ENCODE measurements at places on chromosomes 2 and 18.

DNA sequence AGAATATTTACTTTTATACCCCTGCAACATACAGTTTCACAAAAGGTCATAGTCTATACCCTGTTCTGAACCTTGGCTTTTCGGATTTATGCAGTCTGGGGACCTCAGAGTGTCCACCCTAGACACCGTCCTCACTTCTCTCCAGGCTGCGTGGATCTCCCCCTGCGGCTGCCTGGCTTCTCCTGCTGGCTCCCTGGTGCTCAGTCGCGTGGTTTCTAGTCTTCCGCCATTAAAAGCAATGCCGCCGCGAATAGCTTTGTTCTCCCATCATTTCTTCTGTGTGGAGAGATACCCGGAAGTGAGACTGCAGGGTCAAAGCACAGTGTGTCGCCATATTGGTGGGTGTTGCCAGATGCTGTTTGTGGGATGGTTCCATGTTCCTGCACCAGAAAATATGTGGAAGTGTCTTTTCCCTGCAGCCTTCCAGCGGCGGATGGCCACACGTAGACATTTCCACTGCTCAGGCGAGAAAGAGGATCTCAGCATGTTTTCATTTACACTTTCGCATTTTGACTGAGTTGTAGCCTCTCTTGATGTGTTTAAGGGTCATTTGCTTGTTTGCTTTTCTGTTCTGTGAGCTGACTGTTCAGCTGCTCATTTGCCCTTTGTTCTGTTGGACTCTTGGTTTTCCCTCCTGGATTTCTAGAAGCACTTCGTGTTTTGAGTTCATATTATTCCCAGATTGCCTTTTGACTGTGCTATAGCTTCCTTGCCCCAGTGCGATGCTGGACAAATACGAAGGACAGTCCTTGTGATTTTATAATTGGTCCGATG is 22.9 kb upstream of the ASB1 start:
- ATAC-seq = no peak

DNA sequence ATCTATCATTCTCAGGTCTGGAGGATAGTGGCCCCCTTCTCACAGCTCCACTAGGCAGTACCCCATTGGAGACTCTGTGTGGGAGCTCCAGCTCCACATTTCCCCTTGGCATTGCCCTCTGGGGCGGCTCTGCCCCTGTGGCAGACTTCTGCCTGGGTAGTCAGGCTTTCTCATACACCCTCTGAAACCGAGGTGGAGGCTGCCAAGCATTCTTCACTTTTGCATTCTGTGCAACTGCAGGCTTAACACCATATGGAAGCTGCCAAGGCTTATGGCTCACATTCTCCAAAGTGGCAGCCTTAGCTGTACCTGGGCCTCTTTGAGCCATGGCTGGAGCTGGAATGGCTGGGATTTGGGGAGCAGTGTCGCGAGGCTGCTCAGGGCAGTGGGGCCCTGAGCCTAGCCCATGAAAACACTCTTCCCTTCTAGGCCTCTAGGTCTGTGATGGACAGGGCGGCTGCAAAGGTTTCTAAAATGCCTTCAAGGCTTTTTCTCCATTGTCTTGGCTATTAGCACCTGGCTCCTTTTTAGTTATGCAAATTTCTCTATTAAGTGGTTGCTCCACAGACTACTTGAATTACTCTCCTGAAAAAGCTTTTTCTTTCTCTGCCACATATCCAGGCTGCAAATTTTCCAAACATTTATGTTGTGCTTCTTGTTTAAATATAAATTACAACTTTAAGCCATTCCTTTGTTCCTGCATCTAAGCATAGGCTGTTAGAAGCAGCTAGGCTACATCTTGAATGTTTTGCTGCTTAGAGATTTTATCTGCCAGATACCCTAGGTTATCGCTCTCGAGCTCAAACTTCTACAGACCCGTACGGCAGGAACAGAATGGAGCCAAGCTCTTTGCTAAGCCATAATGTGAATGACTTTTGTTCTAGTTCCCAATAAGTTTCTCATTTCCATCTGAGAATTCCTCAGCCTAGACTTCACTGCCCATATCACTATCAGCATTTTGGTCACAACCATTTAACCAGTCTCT is 206.5 kb downstream of the CPS1 start:
- no peak for ATAC-seq

DNA sequence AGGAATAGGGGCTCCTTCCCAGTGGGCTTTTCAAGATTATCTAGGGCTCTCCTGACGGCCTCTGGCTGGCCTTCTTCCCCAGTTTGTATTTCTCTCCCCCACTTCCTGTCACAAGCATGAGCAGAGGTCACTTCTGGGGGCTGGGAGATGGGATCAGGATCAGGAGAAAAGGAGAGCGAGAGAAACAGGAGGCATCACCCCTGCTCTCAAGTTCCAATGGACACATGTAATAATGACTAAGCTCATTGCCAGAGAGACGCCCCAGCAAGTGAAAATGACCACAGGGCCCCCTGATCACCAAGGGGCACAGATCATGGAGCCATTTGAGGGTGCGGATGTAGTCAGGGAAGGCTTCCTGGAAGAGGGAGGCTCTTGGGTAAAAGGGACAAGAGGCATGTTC is 92.1 kb downstream of the SMAD7 start:
- ATAC-seq = no peak

DNA sequence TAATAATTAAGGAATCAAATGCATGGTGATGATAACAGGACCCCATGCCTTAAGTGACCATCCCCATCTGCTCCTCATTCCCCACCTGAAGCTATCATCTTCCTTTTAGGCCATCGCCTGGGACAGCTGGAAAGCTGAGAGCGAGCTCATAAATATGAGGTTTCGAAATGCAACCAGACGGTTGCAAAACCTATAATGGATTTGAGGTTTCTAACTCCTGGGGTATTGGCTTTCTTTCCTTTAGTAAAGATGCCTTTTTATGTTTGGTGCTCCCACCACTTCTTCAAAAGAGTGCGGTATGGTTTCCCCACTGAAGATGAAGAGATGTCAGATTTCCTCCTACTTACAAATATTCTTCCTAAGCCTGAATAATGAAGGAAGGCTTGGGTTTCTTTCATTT is 1589.5 kb upstream of the PIK3C3 start:
- ATAC-seq = no peak

- no peak for ATAC-seq
Measured at GRCh38 chr2:15271941-15272542, 289.1 kb downstream of the NBAS start.

DNA sequence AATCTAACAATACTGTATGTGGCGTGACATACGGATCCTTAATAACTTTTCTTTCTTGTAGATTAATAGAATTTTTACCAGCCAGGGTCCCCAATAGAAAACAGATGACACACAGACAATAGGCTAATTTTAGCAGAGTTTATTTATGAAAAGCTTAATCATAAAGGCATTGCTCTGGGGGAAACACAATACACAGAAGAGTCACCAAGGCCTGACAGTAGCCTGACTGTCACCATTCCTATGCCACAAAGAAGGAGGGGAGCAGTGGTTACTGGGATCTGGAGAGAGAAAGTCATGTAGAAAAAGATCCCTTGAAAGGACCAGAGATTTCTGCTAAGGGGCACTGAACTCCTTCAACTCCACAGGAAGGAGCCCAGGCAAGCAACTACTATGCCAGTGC is 139.5 kb downstream of the METTL4 start:
- ATAC-seq = no peak

- no peak for ATAC-seq
Measured at GRCh38 chr18:79343567-79344207, 52.0 kb upstream of the NFATC1 start.

GRCh38 chr2:217247476-217247875 is 387.6 kb upstream of the TNP1 start:
- no peak for ATAC-seq

DNA sequence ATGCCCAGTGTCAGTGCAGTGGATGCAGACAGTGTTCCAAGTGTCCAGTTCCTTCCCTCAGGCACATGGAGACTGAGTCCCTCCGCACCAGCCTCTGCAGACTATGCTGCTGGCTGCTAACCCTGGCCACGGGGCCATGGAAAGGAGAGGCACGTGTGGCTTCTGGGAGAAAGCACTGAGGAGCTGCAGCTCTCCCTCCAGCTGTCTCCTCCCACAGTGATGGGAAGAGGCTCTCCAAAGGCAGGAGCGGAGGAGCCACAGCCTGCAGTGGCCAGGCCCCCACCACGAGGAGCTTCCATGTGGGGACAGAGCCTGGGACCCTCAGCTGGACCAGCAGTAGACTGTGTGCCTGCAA is 141.1 kb downstream of the NDUFA10 start:
- no peak for ATAC-seq

DNA sequence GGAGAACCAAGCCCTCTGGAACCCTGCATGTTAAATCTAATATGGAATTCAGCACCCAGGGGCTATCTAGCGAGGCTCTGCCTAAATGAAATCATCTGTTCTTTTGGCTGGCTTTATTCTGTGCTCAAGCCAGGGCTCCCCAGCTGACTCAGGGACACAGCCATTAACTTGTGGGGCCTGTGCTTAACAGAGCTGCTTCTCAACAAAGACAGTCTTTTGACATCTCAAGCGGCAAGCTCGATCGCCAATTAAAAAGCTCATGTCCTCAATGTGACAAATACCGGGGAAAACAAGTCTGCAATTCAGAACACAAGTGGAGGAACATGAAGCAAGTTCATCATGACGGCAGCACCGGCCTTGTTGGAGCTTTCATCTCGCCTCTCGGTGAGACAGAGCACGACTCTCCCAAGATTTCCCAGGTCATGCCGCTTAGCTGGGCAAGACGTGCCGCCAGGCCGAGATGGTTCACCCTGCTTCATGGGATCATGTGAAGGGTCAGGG is 64.9 kb downstream of the KLHL29 start:
- no peak for ATAC-seq

GRCh38 chr2:83068714-83069113 is 1390.4 kb downstream of the SUCLG1 start:
- no peak for ATAC-seq

DNA sequence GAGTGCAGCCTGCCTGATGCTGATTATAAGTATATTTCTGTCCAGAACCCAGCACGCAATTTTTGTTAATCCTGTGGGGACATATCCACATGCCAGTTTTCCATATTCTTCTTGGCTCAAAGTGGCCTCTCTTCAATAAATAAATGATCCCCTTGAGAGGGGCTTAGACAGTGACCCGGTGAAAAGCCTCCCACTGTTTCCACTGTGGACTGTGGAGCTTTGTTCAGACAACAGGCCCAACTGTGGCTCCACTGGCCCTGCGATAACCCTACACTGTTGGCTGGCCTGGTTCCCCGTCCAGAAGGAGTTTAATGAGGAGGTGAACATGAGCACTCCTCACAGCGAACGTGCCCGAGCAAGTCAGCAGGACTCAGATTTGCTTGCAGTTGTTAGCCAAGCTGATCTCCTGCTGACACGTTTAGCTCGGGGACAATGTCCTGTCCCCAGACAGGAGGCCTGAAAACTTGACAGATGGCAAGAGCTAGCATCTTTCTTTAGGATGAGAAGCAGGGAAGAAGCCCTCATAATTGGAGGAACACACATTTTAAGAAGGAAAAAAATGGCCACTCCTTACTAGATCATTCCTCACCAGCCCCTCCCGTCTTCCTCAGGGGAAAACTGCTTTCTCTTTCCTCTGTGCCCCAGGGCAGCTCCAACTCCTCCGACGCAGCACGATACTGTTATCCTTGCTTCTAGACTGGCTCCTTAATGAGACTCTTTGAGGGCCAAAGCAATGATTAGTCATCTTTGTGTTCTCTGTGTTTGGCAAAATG is 20.0 kb upstream of the MTCL1 start:
- no peak for ATAC-seq

DNA sequence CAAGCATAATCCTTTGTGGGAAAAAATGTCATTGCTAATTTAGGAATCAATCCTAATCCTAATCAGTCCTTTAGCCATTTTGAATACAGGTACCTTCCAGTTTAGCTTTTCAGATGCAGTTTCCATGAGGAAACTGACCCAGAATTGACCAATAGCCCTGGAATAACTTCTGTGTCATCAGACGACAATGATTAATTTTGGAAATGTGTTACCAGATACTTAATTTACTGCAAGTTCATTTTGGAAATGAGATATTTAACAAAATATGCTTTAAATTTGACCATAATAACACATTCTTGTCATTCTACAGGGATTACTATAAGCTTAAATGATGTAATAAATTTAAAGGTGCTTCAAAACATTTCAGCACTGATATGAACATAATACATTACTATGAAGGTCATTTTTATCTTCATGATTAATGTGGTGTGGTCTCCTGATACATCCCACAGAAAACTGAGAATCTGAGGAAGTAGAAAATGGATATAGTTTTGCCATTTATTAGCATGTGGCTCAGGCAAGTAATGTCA is 129.8 kb upstream of the SH3BP4 start:
- ATAC-seq = no peak

- ATAC-seq = no peak
Measured at GRCh38 chr2:163077241-163077640, 238.7 kb upstream of the KCNH7 start.

GRCh38 chr2:11325961-11326676 is 18.3 kb downstream of the ROCK2 start:
- no peak for ATAC-seq

DNA sequence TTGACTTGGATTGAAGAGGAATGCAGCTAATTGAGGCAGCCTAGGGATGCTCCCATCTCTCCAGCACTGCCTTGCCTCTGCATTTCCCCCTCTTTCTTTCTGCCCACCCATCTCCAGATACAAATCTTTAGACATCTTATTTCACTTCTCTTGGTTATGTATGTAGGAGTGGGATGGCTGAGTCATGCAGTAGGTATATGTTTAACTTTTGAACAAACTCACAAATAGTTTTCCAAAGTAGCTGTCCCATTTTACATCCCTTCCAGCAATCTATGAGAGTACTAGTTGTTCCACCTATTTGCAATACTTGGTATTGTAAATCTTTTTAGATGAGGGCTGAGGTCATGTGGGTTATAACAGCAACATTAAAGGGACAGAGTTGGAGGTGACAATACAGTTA is 329.9 kb downstream of the DYSF start:
- ATAC-seq = no peak

DNA sequence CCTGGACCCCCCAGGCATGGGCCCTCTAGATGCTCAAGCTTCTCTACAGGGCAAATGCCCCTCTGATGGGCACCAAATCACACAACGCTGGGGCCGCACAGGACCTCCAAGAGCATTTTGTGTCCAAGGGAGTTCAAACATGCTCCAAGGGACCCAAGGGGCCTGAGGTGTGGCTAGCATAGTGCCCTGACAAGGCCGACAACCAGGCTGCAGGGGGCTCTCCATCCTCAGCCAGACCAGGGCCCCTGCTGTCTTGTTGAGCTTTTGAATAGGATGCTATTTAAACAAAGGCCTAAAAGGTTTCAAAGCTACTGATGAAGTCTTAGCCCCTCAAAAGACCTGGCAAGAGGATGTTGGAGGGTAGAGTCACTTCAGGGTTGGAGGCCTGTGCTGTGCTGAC is 33.1 kb downstream of the EN1 start:
- ATAC-seq = no peak

DNA sequence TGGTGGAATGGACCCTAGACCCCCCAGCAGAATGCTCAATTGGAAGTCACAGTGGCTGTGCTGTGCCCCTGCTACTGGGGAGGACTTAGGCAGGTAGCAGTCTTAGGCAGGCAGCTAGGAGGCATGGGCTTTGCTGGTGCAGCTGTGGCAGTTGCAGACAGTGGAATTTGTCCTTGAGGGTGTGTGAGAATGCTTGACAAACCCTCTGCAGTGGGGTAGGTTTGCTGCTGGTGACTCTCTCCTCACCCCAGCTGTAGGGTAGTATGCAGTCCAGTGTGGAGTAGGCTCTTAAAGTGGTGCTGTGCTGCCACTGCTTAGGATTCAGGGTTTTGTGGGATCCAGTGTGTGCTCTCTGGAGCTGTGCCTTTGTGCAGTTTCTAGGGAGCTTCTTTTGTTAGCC is 61.3 kb downstream of the NUP35 start:
- no peak for ATAC-seq

Data from activated CD4-positive, CD25-positive, alpha-beta regulatory T cell treated with anti-CD3 and anti-CD28 coated beads, Interleukin-2, amount 50 U/mL, for 24 hours (primary cell).